ENCODE measurements at places on chromosomes 11 and 22. TPM values are rescaled to one million over a fixed set of nuclear protein-coding genes. Genes with fewer than 3 reads are reported as not detected.

CPT1B gene
- total RNA-seq: 18.2 TPM

GLB1L2 gene
- total RNA-seq: 1.6 TPM

KRTAP5-9 gene
- total RNA-seq: 0.40 TPM

OLFML1 gene
- 27.2 TPM for total RNA-seq

DNAJB7 gene
- not detected for total RNA-seq

C22orf31 gene
- total RNA-seq: not detected

- DNase-seq: no peak
These were observed 7.1 kb upstream of the TNNT3 start for GRCh38 chr11:1912289-1912878.

- no peak for DNase-seq
These were observed 2.6 kb downstream of the KCNQ1 start for GRCh38 chr11:2447253-2447950.

DNA sequence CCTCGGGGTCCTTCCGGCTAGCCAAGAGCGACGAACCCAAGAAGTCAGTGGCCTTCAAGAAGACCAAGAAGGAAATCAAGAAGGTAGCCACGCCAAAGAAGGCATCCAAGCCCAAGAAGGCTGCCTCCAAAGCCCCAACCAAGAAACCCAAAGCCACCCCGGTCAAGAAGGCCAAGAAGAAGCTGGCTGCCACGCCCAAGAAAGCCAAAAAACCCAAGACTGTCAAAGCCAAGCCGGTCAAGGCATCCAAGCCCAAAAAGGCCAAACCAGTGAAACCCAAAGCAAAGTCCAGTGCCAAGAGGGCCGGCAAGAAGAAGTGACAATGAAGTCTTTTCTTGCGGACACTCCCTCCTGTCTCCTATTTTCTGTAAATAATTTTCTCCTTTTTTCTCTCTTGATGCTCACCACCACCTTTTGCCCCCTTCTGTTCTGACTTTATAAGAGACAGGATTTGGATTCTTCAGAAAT is 1.9 kb upstream of the GCAT start:
- no peak for DNase-seq

DNA sequence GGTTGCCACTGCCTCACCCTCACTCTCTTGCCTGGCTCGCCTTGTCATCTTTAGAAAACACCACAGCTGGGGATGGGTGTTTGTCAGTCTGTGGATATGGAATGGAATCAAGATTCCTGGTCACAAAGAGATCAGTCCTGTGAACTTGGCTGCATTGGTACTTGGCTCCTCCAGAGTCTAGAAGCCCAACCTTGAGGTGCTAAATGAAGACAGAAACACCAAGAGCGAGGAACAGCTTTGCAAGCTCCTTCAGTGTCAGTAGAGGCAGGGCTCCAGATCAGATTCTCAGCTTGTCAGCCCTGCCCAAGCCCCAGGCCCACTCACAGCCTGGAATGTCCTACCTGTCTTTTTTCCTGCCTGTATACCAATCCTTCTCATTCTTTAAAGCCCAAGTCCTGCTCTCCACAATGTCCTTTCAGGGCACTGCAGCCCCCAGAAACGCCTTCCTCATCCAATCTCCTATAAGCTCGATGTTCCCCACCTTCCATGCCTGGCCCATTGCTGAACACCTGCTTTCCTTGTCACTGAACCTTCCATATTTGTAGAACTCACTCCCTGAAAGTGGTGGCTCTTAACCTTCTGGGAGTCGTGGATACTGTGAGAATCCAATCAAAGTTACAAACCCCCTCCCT is 188.9 kb downstream of the BCR start:
- no peak for DNase-seq

GRCh38 chr11:133656082-133656635 is 123.9 kb upstream of the OPCML start:
- DNase-seq: no peak

DNA sequence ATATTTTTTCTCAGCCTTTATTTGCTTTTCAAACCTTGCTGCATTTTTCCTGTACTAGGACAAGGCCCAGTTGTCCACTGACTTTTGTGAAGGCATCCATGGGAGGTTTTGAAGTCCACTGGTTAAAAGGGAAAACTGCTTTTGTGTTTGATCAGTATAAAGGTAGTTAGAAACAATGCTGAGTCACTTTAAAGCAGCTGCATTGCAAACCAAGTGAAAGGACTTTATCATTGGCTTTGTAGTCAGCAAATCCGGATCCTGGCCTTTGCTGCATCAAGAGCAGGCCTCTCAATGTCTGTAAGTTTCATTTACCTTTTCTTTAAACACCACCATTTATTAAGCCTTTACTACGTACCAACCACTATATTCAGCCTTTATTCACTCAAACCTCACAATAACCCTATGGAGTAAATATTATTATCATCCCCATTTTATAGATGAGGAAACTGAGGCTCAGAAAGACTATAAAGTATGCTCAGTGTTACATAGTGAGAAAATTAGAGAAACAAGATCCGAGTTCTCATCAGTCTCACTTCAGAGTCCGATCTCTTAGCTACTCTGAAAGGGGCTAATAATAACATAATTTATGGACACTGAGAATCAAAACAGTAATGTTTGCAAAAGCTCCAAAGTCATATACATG is 60.6 kb upstream of the HSD17B12 start:
- DNase-seq: no peak

DNA sequence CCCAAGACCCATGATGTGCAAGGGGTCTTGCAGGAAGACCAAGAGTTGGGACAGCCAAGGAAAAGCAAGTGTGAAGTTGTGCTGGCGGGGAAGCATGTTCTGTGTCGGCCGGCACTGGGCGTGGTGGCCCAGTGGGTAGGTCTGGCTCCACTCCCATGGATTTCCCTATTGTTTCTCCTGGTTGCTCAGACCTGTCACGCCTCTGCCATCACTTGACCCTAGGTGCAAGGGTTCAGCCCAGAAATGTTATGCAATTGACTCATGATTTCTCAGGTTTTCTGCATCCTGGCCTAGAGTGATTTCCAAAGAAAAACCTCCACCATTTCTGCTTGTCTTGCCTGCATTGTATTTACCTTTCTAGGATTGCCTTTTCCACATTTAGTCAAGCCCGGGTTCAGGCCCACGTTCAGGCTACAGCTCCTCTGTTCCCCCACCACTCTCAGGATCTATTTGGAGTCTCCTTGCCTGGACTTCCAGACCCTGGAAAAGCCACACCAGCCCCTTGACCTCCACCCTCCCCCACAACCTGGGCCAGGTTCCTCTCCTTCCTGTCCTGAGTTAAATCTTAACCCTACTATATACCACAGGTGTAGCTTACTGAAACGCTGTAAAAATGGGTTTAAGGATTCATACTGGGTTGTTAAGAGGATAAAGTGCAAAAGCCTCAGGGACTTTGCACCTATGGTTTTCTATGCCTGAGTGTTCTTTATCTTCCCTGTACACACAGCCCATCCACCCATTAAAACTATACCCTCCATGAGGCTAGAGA is 17.5 kb upstream of the FOLR1 start:
- DNase-seq: no peak

GRCh38 chr11:74471668-74472429 is 4.5 kb upstream of the KCNE3 start:
- no peak for DNase-seq

DNA sequence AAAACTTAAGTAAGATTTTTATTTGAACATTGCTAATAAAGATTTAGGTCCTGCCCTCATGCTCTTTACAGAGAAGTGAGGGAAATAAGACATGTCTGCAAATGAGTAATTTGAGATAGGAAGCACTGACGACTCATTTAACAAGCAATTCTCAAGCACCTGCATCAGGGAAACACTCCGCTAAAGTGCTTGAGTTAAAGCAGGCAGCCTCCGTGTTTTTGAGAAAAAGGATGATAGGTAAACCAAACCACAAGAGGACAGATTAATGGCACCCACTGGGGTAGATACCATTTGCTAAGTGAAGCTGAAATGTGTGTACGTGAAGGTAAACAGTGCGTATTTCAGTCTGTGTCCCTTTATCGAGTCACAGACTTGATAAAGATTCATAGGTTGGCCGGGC is 184.6 kb upstream of the CARD18 start:
- DNase-seq: no peak

DNA sequence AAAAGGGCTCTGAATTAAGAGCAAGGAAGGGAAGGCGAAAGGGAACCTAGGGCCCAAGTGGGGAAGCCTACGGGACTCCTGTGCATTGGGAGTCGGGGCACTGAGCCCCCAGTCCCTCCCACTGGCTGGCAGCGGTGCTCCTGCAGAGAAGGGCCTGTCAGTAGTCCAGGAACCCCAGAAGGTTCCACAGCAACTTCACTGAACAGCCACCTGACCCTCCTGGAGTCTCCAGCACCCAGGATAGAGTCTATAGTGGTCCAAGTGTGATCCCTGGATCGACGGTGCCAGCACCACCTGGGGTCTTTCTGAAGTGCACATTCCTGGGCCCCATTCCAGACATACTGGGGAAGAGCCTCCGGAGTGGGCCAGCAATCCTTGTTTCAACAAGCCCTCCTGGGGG is 100.0 kb upstream of the B3GAT1 start:
- peak; percentile 25 for DNase-seq
